Activated T-cell treated with anti-CD3 and anti-CD28 coated beads, Interleukin-2, amount 50 U/mL, for 72 hours (primary cell): ENCODE measurements at places on chromosomes 13 and 19. TPM values are rescaled to one million over a fixed set of nuclear protein-coding genes. Genes with fewer than 3 reads are reported as not detected.

PEX11G gene
- 1.1 TPM for total RNA-seq

F7 gene
- total RNA-seq = not detected

KLK2 gene
- total RNA-seq = not detected

ZNF709 gene
- 4.8 TPM for total RNA-seq

SELENOV gene
- total RNA-seq = not detected

TEX101 gene
- not detected for total RNA-seq

SKA3 gene
- 34.6 TPM for total RNA-seq

LYPD3 gene
- 3.1 TPM for total RNA-seq

ZNF417 gene
- total RNA-seq = 12.6 TPM

ZNF43 gene
- total RNA-seq = 35.5 TPM

SHISA2 gene
- 0.07 TPM for total RNA-seq

LRRC63 gene
- total RNA-seq = 1.0 TPM

APOC4 gene
- total RNA-seq = not detected

GSX1 gene
- not detected for total RNA-seq

DCT gene
- 2.3 TPM for total RNA-seq

CGB5 gene
- total RNA-seq = not detected

SYNE4 gene
- total RNA-seq = 4.8 TPM

EFNA2 gene
- total RNA-seq = not detected

ACER1 gene
- total RNA-seq = not detected

NLRP7 gene
- total RNA-seq = not detected

PGPEP1 gene
- 55.5 TPM for total RNA-seq

GNG8 gene
- 29.5 TPM for total RNA-seq

IL27RA gene
- 75.2 TPM for total RNA-seq

PSENEN gene
- 50.7 TPM for total RNA-seq

FIZ1 gene
- 16.2 TPM for total RNA-seq

PTGER1 gene
- 0.38 TPM for total RNA-seq

ZNF93 gene
- 18.8 TPM for total RNA-seq

CHAMP1 gene
- total RNA-seq = 42.3 TPM

GRIN2D gene
- 0.39 TPM for total RNA-seq

MYCBP2 gene
- 86.6 TPM for total RNA-seq

TMEM205 gene
- total RNA-seq = 60.4 TPM
